Cardiac septum (tissue), 1 donor: ENCODE measurements at places on chromosomes 6 and 20. TPM values are rescaled to one million over a fixed set of nuclear protein-coding genes. Genes with fewer than 3 reads are reported as not detected.

DNA sequence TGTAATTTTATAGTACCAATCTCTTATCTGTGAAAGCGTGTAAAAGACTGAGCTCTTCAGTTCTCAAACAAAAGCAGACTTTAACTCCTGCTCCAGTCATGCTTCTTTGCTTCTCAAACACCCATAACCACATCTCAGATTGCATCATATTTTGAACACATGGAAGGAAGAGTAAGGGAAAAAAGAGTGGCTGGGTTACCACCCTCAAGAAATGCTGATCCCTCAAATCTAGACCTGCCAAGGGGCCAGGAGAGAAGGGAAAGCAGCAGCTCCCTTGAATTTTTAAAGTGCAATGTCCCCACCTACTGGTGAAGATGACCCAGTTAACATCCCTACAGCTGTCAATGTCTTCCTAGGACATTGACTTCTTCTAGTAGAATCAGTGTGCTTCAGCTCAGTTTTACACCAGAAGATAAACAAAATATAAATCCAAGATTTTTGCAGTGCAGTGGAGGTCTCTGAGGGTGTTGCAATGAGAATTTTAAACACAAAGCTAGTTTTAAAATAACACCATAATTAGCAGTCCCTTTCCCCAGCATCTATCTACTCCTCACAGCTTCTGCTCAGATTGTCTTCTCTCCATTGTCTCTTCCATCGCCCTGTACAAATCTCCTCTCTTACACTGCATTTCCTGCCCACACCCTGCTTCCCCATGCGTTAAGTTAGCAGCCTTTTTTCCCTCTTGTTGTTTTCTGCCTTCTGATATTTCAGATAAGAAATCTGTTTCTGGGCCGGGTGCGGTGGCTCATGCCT lies 22.6 kb upstream of the HLA-DQB2 start:
- DNase-seq: no peak

GRCh38 chr6:39760226-39760952 lies 31.8 kb upstream of the DAAM2 start:
- DNase-seq: no peak

The POFUT1 gene
- total RNA-seq: 22.6 TPM

GRCh38 chr6:125598422-125598821 lies 151.0 kb upstream of the HEY2 start:
- no peak for DNase-seq

GRCh38 chr20:62793757-62794006 lies 2.6 kb upstream of the MRGBP start:
- DNase-seq: no peak

The RIPK1 gene
- total RNA-seq: 8.2 TPM

The WFDC2 gene
- total RNA-seq: 1.0 TPM

The FLRT3 gene
- 0.22 TPM for total RNA-seq

DNA sequence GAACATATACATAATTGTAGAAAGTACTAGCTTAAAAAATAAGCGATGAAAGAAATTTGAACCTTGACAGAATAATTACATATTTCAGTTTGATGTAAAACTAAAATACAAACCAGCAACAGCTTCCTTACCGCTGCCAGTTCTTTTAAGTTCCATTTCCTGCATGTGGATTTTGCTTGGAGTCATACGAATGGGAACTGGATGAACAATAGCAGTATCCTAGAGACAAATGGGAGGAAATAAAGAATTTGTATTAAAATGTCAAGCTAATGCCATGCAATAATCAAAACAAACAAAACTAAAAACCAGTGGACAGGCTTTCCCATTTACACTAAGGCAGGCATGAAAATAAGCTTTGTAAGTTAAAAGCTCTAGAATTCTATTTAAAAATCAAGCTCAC lies 67.1 kb downstream of the REPS1 start:
- DNase-seq: no peak

DNA sequence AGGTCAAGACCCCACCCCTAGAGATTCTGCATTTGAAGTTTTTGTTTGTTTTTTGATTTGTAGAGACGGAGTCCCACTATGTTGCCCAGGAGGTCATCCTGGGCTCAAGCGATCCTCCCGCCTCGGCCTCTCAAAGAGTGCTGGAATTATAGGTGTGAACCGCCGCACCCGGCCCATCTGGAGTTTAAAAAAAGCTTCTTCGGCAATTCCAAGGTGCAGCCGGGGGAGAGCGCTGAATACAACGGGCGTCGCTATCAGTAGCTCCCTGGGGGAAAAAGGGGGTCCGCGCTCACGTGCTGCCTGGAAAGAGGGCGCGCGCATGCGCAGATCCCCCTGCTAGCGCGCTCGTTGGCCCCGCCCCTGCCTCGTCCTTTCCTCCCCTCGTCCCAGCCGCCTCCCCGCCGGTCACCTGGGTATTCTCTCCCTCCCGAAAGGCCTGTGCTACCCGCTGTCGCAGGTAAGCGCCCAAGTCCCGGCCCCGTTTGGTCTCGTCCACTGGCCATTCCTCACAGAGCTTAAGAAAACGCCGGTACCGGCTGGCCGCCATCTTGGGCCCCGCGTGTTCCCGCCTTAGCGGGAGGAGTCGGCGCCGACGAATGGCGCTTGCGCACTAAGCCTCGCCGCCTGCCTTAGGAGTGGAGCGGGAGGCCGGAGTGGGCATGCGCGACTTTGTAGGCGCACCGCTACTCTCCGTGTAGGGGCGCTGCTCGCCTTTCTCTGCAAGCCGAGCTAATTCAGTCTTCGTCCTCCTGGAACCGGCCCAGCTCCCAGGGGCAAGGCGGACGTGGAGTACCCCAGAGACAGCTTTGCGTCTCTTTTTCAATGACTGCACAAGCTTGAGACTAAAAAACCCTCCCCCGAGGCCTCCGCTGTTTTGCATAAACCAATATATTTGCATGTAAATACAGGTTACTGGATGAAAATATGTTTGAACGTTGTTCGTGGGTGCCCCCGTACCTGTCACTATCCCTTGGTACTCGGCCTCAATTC lies at the start of gene UQCC2:
Gene UQCC2 (minus strand): TSS at position 561 of the 990 bp plus-strand sequence. CDS start 14 bp downstream, at position 547.
- DNase-seq: peak; percentile 99

DNA sequence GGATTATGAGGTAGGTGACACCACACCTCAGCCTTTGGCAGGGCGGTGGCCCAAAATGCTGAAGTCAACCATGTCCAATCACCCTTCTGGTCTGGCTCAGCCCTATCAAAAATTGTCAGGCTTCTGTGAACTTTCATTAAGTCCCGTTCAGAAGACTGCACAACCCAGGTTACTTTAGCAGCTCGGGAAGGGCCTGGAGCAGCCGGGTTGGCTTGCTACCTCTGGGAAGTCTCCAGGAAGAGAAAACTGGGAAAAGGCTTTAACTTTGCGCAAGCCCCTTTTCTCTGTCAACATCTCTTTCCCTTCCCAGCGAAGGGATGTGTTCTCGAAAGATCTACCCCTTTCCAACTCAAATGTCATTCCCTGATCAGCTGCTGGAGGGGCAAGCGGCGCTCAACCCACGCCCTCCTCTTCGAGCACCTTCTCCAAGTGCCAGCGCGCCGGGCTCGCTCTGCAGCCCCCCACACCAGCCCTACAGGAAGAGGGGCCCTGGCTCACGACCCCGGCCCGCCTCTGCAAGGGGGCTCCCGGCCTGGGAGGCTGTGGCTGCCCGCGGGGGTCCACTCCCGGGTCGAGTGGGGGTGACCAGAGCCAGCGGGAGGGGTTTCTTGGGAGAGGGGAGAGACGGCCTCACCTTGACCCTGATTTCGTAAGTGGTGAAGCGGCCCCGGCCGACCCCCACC lies 573 bp downstream of the SNX3 start:
- no peak for DNase-seq

DNA sequence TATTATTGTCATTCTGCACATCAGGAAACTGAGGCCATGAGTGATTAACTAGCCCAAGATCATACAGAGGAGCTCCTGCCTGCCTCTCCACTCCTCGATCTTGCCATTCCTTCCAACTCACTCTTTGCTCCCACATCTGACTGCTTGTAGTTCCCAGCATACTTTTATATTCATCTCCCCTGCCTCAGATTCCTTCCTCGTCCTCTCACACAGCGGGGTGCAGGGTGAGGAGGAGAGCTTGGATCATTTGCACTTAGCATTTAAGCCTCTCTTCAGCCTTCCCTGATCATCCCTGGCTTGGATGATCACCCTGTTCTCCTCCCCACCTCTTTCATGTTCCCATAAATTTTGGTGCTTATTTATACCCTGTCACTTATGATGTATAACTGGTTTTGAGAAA lies 515.1 kb upstream of the SOX4 start:
- DNase-seq: no peak

DNA sequence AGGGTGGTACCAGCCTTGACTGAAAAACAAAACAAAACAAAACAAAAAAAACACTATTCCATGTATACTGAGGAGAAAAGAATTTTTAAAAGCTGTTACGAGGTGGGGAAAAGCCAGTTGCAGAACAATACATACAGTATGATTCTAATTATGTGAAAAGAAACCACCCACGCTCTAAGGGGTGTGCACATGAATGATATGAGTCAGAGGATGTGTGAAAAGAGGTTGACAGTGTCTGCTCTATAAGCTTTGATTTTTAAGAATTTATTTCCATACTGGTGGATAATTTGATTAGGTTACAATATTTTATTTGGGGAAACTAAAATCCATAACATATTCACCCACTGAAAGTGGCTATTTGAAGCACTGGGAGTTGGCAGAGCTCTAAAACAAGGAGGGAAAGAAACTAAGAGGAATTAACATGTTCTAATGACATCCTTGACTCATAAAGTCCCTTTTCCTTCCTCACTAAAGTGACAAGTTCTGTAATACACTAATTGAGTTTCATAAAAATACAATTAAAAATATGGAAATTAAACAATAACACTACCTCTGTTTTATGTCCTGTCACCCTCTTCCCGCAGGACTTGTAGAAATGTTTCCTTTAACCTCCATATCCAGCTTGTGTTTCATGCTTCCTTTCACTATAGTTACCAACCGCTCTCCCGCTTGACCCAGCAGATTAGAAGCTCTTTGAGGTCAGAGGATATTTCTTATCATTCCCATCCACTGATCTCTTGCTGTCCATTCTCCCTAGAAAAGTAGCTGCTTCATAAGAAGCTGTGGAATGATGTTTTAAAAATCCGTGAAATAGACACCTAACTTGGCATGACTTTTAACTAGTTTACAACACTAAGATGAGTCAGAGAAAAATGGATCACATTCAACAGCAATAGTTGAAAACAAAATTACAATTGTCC lies 118.6 kb upstream of the CCDC28A start:
- DNase-seq: no peak

GRCh38 chr6:42302411-42302810 lies 84.8 kb upstream of the MRPS10 start:
- no peak for DNase-seq

GRCh38 chr6:42704937-42705374 lies 17.4 kb downstream of the PRPH2 start:
- no peak for DNase-seq

- DNase-seq: no peak
These were observed 69.8 kb downstream of the ZHX3 start for GRCh38 chr20:41247523-41248367.

- DNase-seq: no peak
These were observed 105.7 kb downstream of the PLEKHG1 start for GRCh38 chr6:150705392-150705791.

The INSM1 gene
- not detected for total RNA-seq

The TNFRSF6B gene
- total RNA-seq: not detected

The TGIF2 gene
- total RNA-seq: 6.1 TPM

DNA sequence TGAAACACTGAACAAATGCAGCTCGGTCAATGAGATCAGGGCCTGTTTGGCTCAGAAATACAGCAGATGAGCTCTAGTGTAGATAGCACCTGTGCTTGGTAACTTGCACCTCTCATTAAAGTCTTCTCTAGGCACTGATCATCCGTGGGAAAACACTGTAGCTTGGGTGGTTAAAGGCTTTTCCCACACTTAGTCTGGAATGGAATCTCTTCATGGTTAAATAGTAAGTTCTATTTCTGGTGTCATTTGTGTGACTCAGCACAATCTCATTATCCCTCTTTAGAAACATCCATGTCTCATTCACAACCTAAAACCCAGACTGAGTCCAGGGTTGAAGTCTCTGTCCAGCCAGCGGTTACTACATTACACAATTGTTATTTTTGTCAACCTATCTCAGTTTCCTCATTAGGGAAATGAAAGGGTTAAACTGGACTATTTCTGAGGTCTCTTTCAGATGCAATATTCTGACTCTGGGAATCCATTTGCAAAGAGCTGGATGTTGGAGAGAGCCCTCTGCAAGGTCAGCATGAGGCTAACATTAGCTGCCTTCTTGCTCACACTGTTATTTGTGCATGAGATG lies 125.0 kb downstream of the ZDHHC14 start:
- no peak for DNase-seq

The TOP1 gene
- total RNA-seq: 23.5 TPM

- no peak for DNase-seq
These were observed 100.0 kb upstream of the TAB2 start for GRCh38 chr6:149217466-149217888.

DNA sequence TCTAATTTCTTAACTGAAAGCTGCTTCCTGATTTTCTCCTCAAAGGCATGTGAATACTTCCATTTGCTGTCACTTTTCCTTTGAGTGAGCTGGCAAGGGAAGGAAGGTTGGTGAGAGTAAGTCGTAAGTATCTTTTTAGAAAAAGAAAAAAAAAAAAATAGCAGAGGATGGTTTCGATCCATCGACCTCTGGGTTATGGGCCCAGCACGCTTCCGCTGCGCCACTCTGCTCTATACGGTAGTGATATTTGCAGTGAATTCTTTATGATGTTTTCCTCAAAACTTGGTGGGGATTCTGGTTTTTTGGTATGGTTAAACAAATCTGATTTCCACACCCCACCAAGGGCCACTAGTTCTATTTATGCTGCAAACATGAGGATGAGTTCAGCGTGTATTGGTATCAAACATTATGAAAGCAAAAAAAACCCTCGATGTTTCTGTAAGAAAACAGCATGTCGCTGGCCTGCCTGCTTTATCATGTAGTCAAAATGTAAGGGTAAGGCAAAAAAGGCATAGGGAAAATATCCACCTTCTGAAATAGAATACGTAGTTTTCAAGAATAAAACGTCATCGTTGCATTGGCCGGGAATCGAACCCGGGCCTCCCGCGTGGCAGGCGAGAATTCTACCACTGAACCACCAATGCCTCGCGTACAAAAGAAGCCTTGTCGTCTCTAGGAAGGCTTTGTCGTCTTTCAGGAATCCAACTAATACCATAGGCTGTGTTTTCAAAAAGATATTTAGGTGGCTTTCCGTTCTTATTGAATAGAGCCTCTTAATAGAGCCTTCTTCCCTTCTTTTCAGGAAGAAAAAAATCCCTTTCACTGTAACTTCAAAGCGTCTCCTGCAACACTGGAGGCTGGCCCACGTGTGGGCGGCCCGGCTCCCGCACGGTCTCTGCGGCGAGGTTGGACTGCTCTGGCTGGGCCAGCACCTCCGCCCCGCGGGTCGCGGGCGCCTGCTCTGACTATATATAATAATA lies 9.6 kb downstream of the OR2B2 start:
- DNase-seq: no peak

The FBXO5 gene
- total RNA-seq: 2.1 TPM

DNA sequence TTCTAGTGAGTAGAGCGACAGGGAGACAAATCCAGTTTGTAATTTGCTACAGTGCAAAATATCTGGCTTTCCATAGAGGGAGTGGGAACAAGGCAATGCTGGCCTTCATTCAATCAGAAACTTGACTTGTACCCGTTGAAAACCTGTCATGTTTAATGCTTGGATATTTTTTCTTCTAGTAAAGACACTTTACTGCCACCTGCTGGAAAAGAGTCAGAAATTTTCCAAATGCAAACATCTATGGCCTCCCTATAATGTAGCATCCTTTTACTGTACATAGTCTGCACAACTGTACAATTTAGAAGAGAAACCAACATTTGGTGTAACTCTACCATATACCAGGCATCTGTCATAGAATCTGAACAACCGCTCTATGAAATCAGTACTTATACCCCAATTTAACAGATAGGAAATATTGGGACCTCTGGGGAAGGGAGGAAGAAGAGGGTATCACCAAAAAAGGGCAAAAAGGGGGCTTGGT lies 16.7 kb upstream of the TBC1D20 start:
- DNase-seq: no peak

- DNase-seq: no peak
These were observed at the start of gene EEF1A2 for GRCh38 chr20:63498960-63499337. EEF1A2 (minus strand) TSS chr20:63499083; CDS start chr20:63497763, 1,320 bp downstream.
